ENCODE measurements at places on chromosomes 6 and 20.

DNA sequence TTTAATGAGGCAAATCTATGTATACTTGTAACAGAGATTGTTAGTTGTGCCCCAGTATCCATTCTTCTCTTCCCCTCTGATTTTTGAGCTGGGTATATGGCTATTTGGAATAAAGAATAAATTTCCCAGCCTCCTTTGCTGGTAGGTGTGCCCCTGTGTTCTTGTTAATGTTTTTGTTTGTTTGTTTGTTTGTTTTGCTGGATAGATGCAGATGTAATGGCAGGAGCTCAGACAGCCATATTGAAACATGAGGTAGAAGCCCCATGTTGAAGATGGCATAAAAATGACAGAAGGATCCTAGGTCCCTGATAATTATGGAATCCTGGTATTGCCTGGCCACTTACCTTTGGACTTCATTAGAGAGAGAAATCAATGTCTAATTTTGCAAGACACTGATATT lies 19.9 kb upstream of the FKBP5 start:
- no peak for DNase-seq

DNA sequence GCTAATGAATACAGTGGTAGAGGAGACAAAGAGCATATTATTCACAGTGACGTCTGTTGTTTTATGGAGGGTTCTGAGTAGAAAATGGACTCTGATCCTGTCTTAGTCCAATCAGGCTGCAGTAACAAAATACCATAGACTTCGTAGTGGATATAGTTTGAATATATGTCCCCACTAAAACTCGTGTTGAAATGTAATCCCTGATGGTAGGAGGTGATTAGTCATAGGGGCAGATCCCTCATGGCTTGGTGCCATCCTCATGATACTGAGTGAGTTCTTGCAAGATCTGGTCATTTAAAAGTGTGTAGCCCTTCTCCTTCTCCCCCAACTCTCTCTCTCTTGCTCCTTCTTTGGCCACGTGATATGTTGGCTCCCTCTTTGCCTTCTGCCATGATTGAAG lies 82.5 kb downstream of the CD83 start:
- DNase-seq: no peak

GRCh38 chr6:83558975-83559374 lies 46.6 kb downstream of the PRSS35 start:
- DNase-seq: no peak

DNA sequence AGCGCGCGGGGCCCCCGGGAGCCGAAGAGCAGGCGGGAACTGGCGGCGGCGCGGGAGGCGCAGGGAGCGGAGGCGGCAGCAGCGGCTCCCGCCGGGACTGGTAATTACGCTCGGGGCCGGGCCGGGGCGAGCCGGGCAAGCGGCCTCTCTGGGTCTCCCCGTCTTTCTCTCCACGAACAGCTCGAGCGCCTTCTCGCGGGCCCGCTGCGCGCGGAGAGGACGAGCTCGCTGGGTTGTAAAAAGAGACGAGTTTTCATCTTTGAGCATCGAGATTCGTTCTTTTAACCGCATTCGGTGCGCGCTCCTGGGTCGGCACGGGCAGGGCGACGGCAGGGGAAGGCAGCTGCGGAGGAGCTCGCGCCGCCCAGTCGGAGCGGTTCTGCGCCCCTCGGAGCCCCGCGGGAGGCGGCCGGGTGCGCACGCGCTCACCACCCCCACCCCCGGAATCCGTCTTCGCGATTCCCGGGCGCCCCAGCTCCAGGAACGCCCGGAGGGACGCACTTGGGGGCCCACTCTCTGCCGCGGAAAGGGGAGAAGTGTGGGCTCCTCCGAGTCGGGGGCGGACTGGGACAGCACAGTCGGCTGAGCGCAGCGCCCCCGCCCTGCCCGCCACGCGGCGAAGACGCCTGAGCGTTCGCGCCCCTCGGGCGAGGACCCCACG lies 38.0 kb downstream of the YTHDF1 start:
- no peak for DNase-seq

DNA sequence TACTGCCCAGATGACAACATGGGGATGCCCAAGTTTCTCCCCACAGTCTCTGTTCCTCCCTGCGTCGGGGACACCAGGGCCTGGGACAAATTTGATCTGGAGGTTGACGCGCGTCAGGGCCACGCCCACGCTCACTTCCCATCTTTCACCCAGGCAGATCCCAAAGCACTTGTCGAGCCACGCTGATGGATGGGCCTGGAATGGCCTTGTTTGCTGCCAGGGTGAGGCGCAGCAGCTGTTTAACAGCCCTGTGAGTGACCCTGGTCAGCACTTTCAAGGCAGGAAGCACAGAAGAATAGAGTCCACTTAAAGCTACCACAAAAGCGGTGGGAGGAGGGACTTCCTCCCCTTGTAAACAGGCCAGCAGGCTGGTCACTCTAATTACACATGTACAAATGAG lies 324.7 kb upstream of the JARID2 start:
- DNase-seq: no peak

Data from NCI-H187 treated with DMSO at 0.1 percent for 48 hours (cell line).